ENCODE measurements at places on chromosomes 3 and 15.

- no peak for DNase-seq
Observed at GRCh38 chr15:86115145-86115801, 35.6 kb downstream of the AGBL1 start.

DNA sequence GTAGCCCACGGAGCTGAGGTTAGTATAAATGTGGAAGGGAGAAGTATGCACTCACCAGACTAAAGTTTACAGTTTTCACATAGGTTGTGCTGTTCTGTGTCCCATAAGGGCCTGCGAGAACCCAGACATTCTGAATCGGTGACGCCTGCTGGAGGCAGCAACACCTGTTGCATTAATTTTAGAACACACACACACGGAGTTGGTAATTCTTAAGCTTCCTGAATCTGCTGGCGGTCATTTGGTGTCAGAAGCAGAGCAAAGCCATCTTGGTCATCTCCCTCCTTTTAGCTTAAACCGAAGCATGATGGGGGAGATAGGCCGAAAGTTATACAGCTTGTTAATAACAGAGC, 41.1 kb upstream of the AP3B2 start:
- DNase-seq = peak; percentile 15

- no peak for DNase-seq
Observed at GRCh38 chr15:84840255-84840654, 23.1 kb downstream of the ALPK3 start.

- DNase-seq = peak; percentile 17
Observed at GRCh38 chr15:56736308-56736707, 3.0 kb upstream of the ZNF280D start.

GRCh38 chr3:116057400-116058006, 387.8 kb downstream of the LSAMP start:
- DNase-seq = no peak

DNA sequence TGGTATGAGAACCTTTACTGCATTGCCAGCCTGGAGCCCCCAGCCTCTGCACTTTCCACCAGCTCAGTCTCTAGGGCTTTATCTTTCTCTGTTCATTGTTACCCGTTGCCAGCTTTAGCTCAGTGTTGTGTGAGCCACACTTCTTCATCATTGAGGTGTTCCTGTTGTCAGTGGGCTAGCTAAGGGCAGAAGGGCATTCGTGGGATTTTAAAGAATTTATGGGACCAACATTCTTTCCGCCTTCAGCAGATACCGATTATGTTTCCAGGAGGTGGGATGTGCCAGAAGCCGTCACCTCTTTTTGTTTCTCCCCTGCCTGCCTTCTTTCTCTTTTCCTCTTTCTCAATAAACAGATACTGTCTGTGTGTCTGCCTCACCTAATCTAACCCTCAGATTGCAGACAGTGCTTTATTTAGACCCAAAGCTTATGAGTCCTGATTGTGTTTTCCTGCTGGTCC, 64.5 kb downstream of the PGPEP1L start:
- no peak for DNase-seq

- no peak for DNase-seq
Observed at GRCh38 chr3:54120657-54121413, 1.5 kb upstream of the CACNA2D3 start.

- DNase-seq = no peak
Observed at GRCh38 chr3:87313641-87314040, 37.3 kb upstream of the POU1F1 start.

DNA sequence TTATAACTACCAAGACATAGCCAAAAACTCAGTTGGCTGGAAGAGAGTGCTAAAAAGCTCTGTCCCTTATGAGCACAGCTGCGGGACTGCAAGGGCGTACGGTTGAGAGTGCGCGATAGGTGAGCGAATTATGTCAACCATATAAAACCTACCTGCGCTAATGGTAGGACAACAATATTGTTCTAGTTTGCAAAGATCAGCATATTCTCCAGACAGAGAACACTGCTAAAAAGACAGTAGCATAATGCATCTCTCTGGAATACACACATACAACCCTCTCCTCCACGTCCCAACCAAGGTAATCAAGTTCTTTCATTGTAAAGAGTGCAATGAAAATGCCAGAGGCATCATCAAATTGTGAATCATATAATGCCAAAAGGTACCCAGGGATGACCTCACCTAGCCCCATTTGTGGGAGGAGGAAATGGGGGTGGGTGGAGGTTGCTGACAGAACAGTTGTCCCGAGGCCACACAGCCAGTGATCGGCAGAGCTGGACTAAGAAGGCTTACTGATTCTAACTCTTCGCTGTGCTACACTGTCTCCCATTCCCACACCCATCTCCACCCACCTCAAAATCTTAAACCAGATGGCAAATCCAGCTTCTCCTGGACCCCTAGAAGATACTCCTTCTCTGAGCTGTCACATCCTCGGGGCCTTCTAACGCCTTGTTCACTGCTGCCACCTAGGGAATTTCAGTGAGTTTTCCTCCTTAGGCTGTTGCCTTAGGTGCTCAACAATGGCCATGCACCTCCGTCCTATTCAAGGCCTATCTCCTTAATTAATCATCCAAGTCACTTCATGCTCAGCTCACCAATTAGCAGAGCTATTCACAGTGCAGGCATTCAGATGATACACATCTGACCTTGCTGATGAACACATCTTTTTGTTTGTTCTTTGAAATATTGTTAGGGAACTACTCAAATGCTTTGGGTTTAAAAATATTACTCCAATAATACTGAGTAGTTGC, 60.7 kb downstream of the RPL22L1 start:
- peak; percentile 47 for DNase-seq

GRCh38 chr3:31008994-31009393, 114.5 kb upstream of the GADL1 start:
- no peak for DNase-seq

- DNase-seq = no peak
Observed at GRCh38 chr3:44865272-44866035, 3.7 kb downstream of the TMEM42 start.

DNA sequence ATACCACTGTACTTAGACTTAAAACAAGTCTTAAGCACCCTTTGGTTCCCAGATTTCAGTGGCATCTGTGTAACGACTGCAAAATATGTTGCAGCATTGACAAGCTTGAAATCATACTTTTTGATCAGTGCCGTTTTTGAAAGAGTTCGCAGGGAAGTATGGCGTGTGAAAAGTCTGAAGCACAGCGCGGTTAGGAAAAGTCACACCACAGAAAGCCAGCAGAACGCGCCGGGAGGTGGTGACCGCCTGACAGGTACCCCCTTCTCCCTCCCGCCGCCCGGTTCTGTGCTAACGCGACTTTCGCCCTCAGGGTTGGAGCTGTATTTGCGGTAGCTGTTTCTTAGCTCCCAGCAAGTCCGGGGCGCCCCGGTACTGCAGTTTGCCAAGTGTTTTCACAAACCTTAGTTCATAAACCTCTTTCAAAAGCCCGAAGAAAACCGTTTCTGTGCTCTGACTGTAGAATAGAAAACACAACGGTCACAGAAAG, 481 bp upstream of the CRYBG3 start:
- no peak for DNase-seq

DNA sequence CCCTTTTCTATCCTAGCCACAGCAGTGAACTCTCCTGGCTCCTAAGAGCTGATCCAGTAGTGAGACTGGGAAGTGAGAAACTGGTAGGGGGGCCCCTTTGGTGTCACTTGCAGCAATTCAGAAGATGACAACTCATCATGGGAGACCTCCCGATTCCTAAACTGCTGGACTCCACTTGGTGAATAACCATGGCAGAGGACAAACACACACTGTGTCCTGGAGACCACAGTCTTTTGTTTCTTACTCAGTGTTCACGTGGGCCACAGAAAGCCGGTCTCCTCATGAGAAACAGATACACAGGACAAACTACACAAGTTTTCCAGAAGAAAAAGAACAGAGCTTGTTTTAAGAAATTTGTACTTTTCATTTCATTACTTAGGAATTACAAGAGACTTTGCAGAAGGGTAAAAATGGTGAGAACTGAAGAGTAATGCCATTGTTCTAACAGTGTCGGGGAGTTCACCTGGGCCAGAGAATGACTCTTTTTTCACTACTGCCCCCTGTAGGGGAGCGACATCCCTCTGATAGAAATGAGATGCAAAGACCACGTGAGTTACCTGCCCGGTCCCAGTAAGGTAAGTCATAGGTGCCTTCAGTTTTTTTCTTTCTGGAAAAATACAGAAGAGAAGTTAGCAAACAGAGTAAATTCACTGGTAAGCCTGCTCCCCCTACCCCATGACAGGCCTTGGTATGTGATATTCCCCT, 38.1 kb downstream of the ST3GAL6 start:
- DNase-seq = no peak

DNA sequence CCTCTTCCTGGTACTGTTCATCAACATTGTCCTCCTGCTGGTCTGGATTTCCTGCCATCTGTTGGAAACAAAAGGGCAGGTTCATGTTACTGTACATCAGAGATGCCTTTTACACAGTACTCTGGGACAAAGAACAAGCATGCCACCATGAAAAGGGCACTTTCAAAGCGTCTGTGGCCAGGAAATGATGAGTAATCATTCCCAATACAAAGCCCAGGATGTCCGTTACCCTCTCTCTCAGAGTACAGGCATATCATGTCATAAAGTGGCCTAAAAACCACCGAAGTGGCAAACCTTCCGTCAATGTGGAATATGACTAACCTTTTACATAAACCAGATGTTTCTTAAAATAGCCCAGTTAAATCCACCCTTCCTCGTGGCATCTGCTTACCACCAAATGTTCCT, 71.2 kb downstream of the GOLIM4 start:
- DNase-seq = peak; percentile 60

GRCh38 chr3:67083277-67083676, 85.2 kb downstream of the KBTBD8 start:
- peak; percentile 9 for DNase-seq

- DNase-seq = no peak
Observed at GRCh38 chr15:74723187-74723586, 2.1 kb downstream of the CYP1A1 start.

DNA sequence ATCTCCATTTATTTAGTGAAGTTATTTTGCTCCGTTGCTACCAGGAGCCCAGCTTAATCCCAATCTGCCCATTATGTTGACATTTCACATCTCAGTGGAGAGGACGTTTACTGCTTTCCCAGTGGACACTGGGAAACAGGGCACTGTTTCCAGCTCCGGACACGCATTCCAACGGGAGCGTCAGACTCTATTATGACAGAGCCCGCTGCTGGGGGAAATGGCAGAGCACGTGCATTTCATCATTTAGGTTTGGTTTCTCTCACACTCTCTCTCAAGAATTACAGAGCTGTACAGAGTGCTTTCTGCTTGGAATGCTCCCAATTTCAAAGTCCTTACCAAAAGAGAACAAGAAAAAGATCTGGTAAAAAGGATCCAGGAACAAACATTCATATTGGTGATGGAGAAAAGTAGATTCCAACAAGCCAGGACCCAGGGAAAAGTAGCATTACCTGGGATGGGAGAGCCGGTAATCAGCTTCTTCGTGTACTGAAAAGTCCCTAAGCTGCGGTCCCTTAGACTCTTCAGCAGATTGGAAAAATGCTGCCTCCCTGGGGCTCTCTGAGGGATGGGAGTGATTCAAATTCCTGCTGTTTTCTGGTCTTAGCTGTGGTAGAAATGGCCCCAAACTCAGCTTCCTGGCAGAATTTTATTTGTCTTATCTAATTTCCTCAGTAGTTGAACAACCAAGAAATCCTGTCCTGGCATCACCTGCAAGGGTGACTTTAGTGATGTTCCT, 136.0 kb upstream of the THBS1 start:
- no peak for DNase-seq

DNA sequence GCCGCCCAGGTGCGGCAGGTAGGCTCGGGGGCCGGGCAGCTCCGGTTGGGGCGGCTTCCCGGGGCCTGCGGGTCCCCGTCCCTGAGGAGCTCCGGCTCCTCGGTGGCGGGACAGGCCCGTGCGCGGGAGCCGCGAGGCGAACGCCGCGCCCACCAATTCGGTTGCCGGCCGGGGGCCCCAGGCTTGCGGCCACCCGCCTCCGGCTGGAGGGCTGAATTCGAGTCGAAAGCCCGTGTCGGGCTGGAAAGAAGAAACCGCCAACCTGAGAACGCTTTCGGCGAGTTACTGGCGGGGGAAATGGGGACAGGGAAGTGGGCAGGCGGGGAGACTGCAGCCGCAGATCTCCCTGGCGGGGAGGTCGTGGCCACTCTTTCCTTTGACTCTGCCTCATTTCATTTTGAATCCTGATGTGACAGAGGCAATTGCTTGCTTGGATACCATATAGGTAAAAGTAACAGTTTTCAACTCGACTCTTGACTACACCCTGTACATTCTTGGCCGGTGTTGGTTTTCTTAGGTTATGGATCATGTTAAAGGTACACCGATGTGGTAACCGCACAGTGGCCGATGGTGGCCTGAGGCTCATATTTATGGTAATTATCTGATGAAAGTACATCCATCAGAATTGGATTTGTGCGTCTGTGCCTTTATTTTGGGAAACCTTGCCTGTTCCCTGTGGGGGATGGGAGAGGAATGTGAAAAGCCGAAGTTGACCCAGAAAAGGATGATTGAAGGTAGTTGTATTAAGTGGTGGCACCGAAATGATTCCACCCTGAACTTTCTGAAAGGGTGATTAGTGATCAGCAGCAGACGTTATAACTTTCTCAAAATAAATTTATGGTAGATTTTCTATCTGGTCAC, 1.7 kb downstream of the B3GNT5 start:
- no peak for DNase-seq

DNA sequence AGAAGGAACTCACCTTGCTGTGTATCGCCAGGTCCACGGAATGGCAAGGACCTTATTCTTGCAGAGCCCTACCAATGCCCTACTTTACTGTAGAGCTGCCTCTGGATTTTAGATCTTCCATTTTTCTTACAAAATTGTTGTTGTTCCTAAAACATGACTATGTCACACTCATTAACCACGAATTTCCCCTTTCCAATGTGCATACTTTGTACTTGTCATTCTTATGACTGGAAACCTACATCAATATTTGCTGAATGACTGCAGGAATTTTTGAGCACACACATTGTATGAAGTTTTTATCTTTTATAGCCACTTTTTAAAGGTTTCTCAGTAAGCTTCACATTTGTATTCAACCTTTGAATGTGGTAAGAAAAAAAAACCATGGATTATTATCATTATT, 35.9 kb upstream of the CMSS1 start:
- no peak for DNase-seq

- DNase-seq = no peak
Observed at GRCh38 chr15:75129788-75130187, 71.9 kb upstream of the C15orf39 start.

- DNase-seq = no peak
Observed at GRCh38 chr15:25611603-25612002, 172.8 kb upstream of the UBE3A start.

DNA sequence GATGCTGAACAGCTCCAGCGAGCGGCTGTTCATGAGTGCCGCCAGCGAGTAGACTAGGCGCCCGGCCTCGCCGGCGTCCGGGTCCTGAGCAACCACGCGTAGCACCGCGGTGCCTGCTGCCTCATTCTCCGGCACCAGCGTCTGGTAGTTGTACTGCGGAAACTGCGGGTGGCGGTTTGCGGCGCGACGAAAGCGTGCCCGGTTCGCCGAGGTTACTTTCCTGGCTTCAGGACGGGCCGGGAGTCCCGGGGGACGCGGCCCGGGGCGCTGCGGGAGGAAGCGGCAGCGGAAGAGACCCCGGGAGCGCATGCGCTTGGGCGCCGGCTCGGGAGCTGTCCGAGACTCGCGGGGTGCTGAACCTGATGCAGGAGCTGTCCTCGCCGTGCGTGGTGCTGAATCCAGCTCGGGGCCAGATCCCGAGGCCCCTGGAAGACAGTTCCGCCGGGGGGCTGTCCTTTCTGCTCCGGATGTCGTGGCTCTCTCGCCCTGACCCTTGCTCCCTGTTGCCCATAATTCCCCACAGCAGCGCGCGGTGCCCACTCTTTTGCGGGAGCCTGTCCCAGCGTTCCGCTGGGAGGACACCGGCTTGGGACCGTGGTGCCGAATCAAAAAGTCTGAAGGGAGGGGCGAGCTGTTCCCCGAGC, 1.1 kb downstream of the CELSR3 start:
- peak; percentile 91 for DNase-seq

Data from hepatic stellate cell (primary cell).